ENCODE measurements at places on chromosomes 7 and 10. TPM values are rescaled to one million over a fixed set of nuclear protein-coding genes. Genes with fewer than 3 reads are reported as not detected.

- H3K4me3 ChIP-seq, result no peak overlapping the region
- no peak overlapping the region for H3K27ac ChIP-seq
- H3K27me3 ChIP-seq, result no peaks in the 10 kb centered on the region
- no peak for DNase-seq
- no peaks in the 10 kb centered on the region for H3K36me3 ChIP-seq
Observed at GRCh38 chr7:114783508-114783907, 138.4 kb upstream of the MDFIC start.

DNA sequence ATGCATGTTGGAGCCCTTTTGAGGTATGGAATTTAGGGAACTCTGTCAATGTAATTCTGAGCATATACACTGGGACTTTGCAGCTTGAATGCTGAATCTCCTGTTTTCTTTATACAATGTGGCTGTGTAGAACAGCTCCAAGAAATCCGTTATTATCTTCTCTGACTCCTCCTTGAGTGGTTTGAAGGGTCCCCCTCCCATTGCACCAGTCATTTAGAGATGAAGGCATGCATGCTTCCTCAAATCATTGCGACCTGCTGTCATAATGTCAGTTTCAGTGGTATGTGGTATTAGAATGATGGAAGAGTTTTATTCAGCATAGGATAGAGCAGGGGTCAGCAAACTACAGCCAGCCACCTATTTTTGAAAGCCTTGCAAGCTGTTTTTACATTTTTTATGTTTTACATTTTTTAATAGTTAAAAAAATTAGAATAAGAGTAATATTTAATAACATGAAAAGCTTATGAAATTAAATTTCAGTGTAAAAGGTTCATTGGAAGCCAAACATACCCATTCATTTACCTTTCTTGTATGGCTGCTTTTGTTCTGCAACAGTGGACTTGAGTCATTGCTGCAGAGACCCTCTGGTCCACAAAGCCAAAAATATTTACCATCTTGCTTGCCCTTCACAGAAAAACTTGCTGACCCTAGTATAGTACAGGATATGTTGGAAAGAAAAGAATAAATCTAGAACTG is 8.1 kb downstream of the STK17A start:
- H3K27ac ChIP-seq, result peak overlapping the region; percentile 6
- H3K4me3 ChIP-seq, result no peak overlapping the region
- H3K27me3 ChIP-seq, result no peaks in the 10 kb centered on the region
- H3K4me1 ChIP-seq, result peaks cover 53% of the 10 kb centered on the region

- no peak overlapping the region for H3K4me3 ChIP-seq
- DNase-seq, result no peak
- no peaks in the 10 kb centered on the region for H3K27me3 ChIP-seq
Observed at GRCh38 chr7:121313793-121314676, 14.8 kb upstream of the WNT16 start.

DNA sequence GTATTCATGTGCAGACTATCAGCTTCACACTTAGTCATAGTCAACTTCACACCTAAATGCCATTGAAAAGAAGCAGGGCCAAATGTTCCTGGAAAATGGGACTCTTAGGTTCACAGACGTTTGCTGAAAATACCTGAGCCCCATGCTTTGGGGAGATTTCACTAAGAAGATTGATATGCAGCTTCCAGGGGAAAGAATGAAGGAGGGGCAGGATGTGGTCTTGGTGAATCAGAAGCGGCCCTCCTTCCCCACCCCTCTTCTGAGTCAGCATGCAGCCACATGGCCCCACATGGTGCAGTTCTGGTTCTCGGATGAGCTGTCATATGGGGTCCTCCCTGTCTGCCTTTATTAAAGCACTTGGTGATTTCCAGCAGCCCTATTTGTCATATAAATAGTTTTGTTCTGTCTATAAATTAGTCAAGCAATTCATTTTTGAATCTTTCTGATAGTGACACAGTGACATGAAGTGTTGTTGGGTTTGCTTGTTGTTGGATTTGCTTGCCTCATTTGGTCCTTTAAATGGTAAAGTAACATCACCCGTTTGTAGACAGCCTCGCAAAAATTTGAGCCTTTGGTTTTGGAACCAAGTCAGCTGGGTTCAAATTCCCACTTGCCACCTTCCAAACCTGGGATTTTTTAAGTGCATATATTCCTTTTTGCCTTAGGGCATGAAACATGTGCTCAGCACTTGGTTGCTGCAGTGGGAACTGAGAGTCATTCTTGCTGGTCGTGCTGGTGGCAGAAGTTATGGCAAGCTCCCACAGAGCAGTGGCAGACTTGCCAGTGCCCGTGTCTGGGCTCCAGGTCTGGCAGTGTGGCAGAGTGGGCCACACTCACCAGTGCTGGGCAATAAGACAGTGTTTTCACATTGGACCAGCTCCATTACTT is 68.1 kb upstream of the CDK6 start:
- no peak overlapping the region for H3K4me3 ChIP-seq
- no peak for DNase-seq
- no peaks in the 10 kb centered on the region for H3K4me1 ChIP-seq
- no peak overlapping the region for H3K27ac ChIP-seq

GRCh38 chr7:157990881-157991250 is 596.8 kb downstream of the PTPRN2 start:
- H3K4me3 ChIP-seq, result no peak overlapping the region
- no peak for DNase-seq
- no peaks in the 10 kb centered on the region for H3K36me3 ChIP-seq
- no peaks in the 10 kb centered on the region for H3K4me1 ChIP-seq

- H3K36me3 ChIP-seq, result no peaks in the 10 kb centered on the region
- no peak for DNase-seq
- no peak overlapping the region for H3K27ac ChIP-seq
- no peak overlapping the region for H3K4me3 ChIP-seq
- H3K27me3 ChIP-seq, result no peaks in the 10 kb centered on the region
Observed at GRCh38 chr10:14749070-14749809, 25.5 kb downstream of the FAM107B start.

Gene TSPAN12
- total RNA-seq, result 48.8 TPM

Gene TDRD1
- total RNA-seq, result 0.29 TPM

Gene AGR2
- total RNA-seq, result 376 TPM

Gene PNPLA8
- total RNA-seq, result 33.4 TPM

Gene SPDYE11
- not detected for total RNA-seq

DNA sequence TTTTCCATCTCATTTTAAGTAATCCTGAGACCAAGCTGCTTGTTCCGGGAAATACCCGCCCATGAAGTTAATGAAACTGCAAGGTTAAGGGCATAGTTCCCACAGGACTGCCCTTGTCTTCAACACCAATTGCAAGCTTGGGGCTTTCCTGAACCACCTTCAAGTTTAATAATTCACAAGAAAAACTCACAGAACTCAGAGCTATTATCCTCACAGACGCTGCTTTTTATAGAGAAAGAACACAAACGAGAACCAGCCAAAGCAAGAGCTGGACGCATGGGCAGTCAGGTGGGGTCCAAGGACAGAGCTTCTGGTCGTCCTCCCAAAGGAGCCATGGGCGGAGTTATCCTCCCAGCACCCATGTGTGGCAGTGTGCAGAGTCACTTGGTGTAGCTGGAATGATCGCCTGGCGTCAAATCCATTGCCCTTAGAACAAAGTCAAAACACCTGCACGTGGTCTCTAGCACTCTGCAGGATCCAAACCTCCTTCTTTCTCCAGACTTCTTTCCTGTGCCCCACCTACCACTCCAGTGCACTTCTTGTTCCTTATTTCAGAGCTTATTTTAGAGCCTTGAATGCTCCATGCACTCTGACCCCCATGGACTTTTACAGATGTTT is 56.7 kb downstream of the SNX10 start:
- DNase-seq, result no peak
- no peak overlapping the region for H3K27ac ChIP-seq
- no peak overlapping the region for H3K4me3 ChIP-seq
- peaks cover 25% of the 10 kb centered on the region for H3K36me3 ChIP-seq
- H3K27me3 ChIP-seq, result no peaks in the 10 kb centered on the region
- H3K4me1 ChIP-seq, result no peaks in the 10 kb centered on the region

GRCh38 chr7:128395748-128396147 is 14.0 kb downstream of the IMPDH1 start:
- no peak overlapping the region for H3K27ac ChIP-seq
- H3K36me3 ChIP-seq, result no peaks in the 10 kb centered on the region
- DNase-seq, result no peak

- H3K4me3 ChIP-seq, result no peak overlapping the region
- no peaks in the 10 kb centered on the region for H3K27me3 ChIP-seq
- DNase-seq, result no peak
- H3K4me1 ChIP-seq, result no peaks in the 10 kb centered on the region
- no peaks in the 10 kb centered on the region for H3K36me3 ChIP-seq
Observed at GRCh38 chr10:123882681-123883445, 8.7 kb downstream of the CPXM2 start.

GRCh38 chr10:114911052-114911711 is 26.8 kb upstream of the TRUB1 start:
- DNase-seq, result no peak
- H3K27ac ChIP-seq, result no peak overlapping the region
- H3K4me3 ChIP-seq, result no peak overlapping the region
- no peaks in the 10 kb centered on the region for H3K36me3 ChIP-seq

- no peak overlapping the region for H3K4me3 ChIP-seq
- no peaks in the 10 kb centered on the region for H3K27me3 ChIP-seq
- H3K27ac ChIP-seq, result no peak overlapping the region
- peaks cover 31% of the 10 kb centered on the region for H3K36me3 ChIP-seq
Observed at GRCh38 chr7:93320887-93321286, 88.7 kb downstream of the VPS50 start.

- H3K27me3 ChIP-seq, result peaks cover 32% of the 10 kb centered on the region
- no peak overlapping the region for H3K27ac ChIP-seq
- no peak overlapping the region for H3K4me3 ChIP-seq
Observed at GRCh38 chr7:155222573-155222972, 75.1 kb upstream of the INSIG1 start.

DNA sequence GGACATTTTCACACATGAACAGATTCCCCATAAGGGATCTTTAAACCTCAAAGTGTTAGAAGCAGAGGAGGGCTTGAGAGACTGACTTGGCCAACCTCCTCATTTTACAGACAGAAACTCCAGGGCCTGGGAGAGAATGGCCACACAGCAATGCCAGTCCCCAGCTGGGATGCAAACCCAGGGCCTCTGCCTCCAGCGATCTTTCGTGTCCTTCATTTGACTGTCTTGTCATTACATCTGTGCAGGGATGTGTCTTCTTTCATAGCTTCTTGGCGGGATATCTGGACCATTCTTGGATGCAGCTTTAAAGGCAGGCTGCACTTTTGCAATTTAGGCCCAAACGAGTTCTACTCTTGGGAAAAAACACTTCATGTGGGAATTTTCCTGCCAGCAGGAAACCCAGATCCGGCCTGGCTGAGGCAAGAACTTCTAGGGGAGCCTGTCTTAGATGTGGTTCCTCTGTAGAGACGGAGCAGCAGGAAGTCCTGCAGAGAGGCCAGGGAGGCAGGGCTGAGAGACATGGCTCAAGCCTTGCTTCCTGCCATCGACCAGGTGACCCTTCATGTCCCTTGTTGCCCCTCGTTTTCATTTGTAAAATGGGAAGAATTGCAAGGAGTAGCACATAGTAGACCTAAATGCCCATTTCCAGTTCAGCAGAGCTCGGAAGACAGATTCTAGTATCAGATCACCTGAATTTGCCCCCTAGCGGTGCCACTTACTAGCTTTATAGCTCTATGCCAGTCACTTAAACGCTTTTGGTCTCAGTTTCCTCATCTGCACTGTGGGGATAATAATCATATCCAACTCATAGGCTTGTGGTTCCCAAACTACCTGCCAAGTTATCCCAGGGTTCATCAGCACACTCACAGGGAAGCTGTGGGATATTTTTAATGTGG is 43.9 kb upstream of the SLC29A3 start:
- no peak overlapping the region for H3K4me3 ChIP-seq
- no peaks in the 10 kb centered on the region for H3K27me3 ChIP-seq
- peaks cover 35% of the 10 kb centered on the region for H3K4me1 ChIP-seq
- no peak for DNase-seq
- H3K36me3 ChIP-seq, result peaks cover 3% of the 10 kb centered on the region

DNA sequence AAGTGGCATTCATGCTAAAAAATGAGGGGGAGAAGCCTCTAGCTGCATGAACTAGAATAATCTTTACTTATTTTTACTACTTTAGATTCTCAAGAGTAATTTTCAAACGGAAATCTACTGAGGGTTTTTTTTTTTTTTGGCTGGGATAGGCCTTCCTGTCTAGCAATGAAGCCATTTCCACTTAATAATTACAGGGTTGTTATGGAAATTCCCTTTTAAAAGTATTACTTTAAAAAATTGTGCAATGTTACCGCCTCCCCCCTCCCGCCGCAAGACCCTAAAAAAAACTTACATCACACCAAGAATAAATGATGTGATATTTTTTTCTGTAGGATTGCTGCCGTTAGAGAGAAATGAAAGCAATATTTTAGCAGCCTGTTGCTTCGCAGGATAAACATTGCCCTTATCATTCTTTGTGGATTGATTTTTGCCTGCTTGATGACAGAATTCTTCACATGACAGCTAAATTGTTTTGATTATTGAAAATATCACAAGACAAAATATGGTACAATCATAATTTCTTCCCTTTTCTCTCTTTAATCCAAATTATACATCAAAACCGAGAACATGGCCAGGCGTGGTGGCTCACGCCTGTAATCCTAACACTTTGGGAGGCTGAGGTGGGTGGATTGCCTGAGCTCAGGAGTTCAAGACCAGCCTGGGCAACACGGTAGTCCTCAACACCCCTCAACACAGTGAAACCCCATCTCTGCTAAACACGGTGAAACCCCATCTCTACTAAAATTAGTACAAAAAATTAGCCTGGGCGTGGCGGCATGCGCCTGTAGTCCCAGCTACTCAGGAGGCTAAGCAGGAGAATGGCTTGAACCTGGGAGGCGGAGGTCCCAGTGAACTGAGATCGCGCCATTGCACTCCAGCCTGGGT is 32.8 kb downstream of the ARL4A start:
- peaks cover 17% of the 10 kb centered on the region for H3K4me1 ChIP-seq
- no peaks in the 10 kb centered on the region for H3K36me3 ChIP-seq
- H3K27ac ChIP-seq, result peak overlapping the region; percentile 76
- no peaks in the 10 kb centered on the region for H3K27me3 ChIP-seq
- peak; percentile 52 for DNase-seq

DNA sequence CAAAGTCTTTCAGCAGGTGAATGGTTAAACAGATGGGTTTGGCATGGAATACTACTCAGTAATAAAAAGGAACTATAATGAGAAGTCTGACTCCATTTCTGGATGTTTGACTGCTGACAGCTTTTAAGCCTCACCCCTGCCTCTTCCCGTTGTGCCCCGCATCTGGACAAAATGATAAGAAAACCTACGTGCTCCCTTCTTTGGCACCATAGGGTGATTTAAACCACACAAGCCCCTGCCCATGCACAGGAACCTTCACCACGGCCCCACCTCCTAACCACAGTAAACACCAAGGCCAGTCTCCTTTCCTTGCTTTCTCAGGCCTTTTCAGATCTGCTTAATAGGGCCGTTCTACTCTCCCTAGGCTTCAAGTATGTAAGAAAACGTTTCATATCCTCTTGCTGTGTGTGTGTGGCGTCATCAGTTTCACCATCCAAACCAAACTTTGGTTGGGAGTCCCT is 47.1 kb upstream of the UBN2 start:
- H3K27me3 ChIP-seq, result no peaks in the 10 kb centered on the region
- H3K27ac ChIP-seq, result no peak overlapping the region
- DNase-seq, result no peak
- no peak overlapping the region for H3K4me3 ChIP-seq
- H3K36me3 ChIP-seq, result no peaks in the 10 kb centered on the region

- DNase-seq, result no peak
- H3K27me3 ChIP-seq, result peaks cover 30% of the 10 kb centered on the region
- no peaks in the 10 kb centered on the region for H3K4me1 ChIP-seq
- H3K36me3 ChIP-seq, result no peaks in the 10 kb centered on the region
Observed at GRCh38 chr7:101618207-101618839, 10.8 kb downstream of the MYL10 start.

Gene TMEM213
- 0.05 TPM for total RNA-seq

Gene CUL1
- 43.1 TPM for total RNA-seq
